ENCODE measurements at places on chromosomes 6 and 20.

DNA sequence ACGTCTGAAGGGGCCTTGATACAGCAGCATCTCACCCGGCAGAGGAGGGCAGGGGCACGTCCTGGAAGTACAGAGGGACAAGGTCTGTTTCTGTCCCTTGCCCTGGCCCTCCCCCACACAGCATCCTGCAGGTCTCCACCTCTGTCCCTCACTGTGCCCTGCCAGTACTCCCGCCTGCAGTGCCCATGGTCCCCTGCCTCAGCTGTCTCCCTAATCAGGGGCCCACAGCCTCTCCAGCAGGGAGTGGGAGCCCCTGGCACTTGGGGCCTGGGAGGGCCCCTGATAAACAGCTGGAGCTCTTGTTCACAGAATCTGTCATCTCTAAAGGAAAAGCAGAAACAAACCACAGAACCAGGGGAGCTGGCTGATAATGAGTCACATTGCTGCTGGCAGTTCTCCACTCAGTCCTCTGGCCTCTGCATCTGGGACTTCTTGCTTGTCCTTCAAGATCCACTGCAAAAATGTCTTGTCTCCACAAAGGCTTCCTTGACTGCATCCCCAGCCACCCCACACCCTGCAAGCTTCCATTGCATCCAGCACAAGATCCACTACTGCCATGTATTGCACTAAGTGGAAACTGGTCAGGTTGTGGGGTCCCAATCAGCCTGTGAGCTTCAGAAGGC, 33.2 kb upstream of the TAF8 start:
- DNase-seq = peak; percentile 68

GRCh38 chr6:36320475-36320874, 16.2 kb downstream of the BNIP5 start:
- no peak for DNase-seq

DNA sequence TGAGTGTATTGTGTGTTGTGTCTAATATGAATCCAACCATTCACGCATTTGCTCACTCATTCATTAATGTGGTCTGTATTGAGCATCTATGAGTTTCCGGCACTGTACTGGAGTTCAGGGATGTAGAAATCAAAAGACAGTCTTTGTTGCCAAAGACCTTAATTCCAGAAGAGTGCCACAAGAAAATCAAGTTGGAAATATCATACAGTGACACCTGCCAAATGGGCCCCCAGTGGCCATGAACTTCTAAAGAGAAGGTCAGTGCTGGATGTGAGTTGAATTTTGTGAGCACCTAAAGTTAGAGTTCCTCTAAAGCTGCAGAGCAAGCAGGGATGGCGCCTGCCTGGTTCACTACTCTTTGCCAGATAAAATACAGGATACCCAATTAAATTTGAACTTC, 175.9 kb downstream of the DOK5 start:
- DNase-seq = no peak

DNA sequence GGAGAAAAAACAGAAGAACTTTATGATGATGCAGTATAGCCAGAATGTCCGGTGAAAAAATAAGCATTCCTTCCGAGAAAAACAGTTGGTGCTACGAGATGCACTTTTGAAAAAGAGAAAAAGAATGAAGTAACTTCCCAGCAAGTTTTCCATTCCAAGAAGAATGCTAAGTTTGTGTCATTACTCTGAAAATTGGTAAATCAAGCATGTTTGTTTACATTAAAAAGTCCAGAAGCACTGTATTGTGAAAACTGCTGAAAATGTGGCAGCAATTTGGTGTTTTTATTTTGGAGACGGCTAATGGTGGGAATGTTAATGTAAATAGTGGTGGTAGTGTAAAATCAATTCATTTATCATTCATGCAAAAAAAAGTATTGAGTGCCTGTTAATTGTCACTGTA, 46.3 kb downstream of the MKKS start:
- DNase-seq = no peak

- DNase-seq = no peak
These were observed 661 bp downstream of the FNDC11 start for GRCh38 chr20:63554361-63555278.

DNA sequence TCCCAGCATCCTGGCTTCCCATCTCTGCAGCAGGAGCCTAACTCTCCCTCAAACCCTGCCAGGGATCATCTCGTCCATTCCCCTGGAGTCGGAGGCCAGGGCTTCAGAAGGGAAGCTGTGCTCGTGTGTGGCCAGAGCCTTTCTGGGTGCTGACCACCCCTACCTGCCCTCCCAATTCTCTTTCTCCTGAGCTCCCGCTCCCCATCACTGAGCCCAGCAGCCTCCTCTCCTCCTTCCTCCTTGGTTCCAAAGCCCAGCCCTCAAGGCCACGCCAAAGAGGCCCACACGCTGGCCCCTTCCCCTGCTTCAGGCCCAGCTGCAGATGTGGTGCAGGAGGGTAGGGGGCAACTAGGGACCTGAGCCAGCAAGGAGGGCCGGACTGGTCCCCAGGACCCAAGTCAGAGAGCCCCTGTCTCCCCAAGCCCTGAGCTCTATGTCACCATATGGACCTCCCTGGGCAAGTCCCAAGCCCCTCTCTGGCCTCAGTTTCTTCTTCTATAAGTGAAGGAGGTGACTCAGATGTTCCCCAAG, 1.3 kb downstream of the FAM83C start:
- DNase-seq = no peak

DNA sequence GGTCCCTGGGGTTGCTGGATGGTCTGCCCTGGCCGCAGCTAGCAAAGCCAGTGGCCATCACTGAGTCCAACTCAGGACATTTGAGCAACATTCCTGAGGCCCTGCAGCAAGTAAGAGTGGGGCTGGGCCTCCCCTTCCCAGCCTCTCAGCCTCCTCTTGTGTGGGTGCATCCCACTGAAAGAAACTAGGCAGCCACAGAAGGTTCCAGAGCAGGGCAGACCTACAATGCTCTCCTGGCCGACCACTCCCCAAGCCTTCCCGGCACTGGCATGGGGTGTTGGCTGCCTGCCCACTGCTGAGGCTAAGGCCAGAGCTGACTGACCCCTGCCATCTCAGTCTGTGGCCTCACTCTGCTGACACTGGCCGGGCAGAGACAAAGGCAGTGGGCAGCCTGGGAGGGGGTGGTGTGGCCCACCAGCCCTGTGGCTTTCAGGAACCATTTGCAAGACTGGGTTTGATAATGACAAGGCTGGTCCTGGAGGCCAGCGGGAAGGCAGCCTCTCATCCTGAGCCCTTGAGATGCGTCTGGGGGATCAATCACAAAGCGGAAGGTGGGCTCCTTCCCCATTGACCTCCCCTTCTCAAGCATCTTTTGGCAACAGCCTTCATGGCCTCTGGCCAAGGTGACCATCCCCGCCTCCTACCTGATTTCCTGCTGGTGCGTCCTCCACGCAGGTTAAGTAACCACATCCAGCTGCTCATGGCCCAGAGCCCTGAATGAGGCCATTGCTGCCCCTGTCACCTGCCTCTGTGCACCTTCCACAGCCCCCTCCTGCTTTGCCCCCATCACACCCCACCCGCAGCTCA, 9.6 kb downstream of the DLGAP4 start:
- DNase-seq = no peak

DNA sequence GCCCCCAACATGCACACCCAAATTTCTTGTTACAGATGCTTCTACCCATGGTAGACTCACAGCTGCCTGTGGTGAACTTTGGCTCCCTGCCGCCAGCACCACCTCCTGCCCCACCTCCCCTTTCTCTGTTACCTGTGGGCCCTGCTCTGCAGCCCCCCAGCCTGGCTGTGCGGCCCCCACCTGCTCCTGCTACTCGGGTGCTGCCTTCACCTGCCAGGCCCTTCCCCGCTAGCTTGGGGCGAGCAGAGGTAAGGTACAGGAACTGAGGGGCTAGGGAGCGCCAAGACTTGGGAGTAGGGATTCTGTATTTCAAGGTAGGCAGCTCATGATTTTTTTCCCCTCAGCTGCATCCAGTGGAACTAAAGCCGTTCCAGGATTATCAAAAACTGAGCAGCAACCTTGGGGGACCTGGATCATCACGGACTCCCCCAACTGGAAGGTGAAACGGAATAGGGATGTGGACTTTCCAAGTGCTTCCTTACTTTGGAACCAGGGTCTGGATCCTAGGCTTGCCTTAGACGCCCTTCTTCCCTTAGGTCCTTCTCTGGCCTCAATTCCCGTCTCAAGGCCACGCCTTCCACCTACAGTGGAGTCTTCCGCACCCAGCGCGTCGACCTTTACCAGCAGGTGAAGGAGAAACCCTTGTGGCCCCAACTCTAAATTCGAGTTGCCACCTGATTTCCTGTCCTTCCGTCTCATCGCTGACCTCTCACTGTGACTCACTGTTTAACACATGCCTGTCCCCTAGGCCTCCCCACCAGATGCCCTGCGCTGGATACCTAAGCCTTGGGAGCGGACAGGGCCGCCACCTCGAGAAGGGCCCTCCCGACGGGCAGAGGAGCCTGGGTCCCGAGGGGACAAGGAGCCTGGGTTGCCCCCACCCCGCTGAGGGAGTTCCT, 15.5 kb downstream of the BAG6 start:
- DNase-seq = no peak

DNA sequence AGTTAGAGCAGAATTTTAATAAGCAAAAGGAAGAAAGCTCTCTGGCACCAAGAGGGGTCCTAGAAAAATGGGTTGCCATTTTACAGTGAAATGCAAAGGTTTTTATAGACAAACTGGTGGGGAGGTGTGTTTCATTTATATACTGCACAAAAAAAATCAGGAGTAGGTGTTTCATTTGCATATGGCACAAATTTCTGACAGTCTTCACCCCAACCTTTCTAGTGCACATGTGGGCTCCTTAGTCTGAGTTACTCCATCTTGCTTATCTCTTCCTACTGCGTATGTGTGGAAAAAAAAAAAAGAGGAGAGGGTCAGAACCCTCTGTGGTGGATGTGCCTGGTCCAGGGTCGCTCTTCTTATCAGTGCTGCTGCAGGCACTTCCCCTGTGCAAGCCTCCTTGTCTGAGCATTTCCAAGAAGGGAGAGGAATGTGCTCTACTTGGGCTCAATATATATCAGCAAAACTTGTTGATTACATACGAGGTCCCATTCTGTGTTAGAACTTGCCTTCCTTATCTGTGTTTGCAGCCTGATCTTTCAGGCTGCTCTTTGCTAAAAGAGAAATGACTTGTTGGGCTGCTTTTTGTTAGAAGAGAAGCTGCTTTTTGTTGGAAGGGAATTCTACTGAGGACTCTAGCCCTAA, 59.0 kb upstream of the MRAP2 start:
- no peak for DNase-seq

- no peak for DNase-seq
These were observed 3.1 kb upstream of the TAB2 start for GRCh38 chr6:149314325-149314905.

DNA sequence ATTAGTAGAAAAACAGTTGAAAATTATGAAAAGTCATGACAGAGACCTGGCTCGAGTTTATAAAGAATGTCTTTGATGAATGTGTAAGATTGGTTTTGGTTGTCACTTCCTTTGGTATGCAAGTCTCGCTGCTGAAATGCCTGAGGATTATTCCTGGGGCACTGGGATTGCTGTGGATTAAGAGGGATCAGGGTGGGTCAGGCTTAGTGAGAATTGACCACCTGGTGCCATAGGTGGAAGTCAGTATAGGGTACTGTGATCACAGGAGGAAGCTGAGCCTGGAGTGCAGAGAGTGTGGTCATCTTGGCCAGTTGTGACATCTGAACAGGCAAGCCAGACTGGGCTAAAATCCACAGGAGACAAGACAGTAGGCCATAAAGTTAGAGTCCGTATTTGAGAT, 34.9 kb downstream of the CEP43 start:
- no peak for DNase-seq

- peak; percentile 78 for DNase-seq
These were observed 660.4 kb upstream of the FLRT3 start for GRCh38 chr20:14997791-14998190.

DNA sequence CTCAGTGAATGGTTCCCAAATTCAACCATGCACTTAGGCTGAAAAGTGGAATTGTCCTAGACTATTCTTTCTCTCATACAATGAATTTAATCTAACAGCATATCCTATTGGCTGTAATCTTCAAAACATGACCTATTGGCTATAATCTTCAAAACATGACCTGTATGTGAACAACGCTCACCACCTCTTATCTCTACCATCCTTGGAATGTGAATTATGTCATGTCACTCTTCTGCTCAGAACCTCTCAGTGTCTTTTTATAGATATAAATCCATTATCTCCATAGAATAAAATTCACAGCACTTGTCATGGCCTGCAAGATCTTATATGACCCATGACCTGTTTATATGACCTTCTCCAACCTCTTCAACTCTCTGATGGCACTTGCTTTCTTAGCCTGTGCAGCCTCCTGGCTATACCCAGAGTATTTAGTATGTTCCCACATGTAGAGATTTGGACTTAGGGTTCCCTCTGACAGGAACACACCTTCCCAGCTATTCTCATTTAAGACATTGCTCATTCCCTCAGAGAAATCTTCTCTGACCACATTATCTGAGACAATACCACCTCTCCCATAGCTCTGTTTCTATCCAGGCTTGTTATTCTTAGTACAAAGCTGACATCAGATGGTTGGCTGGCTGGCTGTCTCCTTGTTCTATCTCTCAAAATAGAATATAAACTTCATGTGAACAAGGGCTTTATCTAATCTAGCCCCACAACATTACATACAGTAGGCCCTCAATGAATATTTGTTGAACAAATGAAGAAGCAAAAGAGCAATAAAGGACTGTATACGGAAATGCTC, 275.0 kb upstream of the PREP start:
- DNase-seq = no peak

DNA sequence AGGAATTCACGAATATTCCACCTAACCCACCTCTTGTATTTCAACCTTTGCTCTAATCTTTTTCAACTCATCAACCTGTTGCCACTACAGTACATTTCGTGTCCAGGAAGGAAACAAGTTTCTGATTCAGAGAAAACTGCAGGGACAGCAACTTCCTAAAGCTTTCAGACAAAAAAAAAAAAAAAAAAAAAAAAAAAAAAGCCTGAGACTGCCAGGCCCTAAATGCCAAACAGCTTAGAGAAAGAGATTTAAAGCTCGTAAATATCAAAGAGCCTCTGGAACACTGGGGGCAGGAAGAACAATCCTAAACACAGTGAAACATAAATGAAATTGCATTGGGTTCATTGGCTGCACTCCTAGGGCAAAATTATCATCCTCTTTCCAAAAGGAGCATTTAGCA, 411.2 kb upstream of the SPTLC3 start:
- no peak for DNase-seq

- no peak for DNase-seq
These were observed 13.2 kb downstream of the ADGRF1 start for GRCh38 chr6:47028835-47029360.

DNA sequence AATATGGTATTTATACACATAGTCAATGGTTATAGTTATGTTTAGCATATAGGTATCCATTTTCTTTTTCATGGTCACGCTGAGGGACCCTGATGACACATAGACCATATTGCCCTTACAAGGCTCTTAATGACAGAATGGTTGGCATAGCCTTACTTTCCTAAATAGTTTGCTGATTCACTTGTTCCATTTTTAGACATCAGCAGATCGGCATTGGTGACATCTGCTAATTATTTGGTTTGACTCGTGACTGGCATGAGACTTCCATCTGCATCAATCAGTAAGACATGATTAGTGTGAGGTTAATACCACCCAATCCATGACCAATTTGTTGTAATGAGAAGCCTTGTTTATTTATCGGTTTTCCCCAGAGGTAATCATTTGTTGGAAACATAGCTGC, 309.7 kb downstream of the ALDH8A1 start:
- DNase-seq = no peak

GRCh38 chr6:128914051-128914450, 31.1 kb downstream of the LAMA2 start:
- DNase-seq = no peak

Measured in H4 (cell line).